Activated CD4-positive, alpha-beta T cell treated with anti-CD3 and anti-CD28 coated beads, Interleukin-10, Interleukin-2, amounts not matched to agents 100 ng/mL and 50 ng/mL, durations not matched to agents 16 hours and 8 hours (primary cell): ENCODE measurements at places on chromosomes 2 and 18.

DNA sequence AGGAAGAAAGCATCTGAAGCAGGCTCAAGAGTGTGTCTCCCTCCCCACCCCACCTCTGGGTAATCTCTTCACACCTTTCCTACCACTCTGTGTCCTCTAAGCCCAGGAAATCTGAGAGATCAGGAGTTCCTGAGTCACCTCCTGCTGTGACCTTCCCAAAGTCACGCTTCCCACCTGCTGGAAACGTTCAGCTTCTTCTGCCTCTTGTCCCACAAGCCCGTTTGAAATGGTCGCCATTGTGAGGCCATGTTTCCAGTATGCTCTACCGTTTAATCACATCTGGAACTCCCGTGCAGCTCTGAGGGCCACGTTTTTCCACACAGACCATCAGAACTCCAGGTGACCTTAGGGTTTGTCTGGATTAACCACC, 25.9 kb downstream of the GREB1 start:
- no peak for DNase-seq

DNA sequence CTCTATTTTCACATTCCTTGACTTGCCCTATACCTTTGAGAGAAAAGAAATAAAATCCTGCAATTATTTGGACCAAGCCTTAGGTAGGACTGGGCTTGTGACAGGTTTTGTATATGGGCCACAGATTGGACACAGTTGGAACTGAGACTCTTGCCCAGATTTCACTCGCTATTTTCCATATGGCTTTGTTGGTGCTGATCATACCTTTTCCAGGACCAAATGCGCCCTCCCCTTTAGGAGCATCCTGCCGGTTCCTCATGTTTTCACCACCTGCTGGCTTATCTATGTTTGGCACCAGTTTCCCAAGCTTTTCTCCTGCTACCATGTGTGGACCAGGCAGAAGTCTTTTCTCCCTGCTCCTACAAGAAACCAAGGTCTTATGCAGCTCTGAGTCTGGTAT, 494.9 kb downstream of the EPHA4 start:
- DNase-seq: no peak

DNA sequence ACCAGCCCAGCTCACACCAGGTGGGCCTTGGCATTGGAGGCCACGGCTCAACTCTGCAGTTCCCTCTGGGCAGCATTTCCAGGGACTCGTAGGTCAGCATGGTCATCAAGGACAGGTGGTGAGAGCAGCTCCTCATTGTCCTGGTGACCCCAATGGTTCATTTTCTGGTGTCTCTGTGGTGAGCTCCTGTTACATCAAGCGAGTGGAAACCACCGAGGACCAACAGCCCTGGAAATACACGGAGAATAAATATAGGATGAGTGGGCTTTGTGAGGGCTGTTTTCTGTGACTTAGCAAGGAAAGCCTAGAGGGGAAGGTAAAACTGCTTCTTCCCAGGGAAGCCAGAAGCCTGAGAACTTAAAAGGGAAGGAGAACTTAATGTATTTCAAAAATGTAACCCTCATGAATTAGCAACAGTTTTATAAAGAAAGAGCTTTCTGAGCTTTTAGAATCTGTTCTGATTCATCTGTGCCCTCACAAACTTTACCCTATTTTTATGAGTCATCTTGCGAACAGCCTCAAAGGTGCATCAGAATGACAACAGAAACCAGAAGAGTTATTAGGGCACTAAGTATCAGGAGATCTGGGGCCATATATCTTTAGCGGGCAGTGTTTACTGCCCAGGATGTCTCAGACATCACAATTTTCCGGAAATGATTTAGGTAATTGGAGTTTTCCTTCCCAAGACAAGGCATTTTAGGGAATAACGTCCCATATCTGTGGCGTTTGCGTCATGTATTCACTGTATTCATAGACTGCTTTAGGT, 18.7 kb downstream of the C2orf92 start:
- peak; percentile 80 for DNase-seq

- DNase-seq: no peak
Measured at GRCh38 chr18:34352385-34353163, 127.9 kb upstream of the NOL4 start.

- no peak for DNase-seq
Measured at GRCh38 chr2:160680974-160681373, 187.4 kb upstream of the RBMS1 start.

- DNase-seq: no peak
Measured at GRCh38 chr18:23883277-23883790, 131.2 kb upstream of the TTC39C start.

DNA sequence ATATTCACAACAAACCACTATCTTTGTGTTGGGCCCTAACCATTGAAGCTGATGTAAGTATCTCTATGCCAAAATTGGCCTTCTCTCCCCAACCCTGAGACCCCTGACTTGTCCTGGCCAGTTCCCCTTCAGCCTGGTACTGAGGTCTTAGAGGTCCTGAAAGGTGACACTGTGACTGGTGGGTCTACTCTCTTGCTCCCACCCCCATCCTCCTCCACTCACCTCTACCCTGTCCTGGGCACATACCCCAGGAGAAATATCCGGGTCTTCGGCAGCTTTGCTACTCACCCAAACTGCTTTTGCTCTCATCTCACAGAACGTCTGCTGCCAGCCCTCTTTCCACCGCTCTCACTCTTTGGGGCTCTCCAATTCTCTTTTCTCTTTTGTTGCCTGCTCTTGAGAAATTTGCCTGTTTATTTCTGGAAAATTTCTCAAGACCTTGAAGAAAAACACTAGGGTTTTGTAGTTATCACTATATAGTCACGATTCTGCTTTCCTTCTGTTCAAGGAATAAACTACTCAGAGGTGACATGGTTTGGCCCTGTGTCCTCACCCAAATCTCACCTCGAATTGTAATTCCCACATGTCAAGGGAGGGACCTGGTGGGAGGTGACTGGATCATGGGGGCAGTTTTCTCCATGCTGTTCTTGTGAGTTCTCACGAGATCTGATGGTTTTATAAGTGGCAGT, 133.8 kb upstream of the PKDCC start:
- no peak for DNase-seq

DNA sequence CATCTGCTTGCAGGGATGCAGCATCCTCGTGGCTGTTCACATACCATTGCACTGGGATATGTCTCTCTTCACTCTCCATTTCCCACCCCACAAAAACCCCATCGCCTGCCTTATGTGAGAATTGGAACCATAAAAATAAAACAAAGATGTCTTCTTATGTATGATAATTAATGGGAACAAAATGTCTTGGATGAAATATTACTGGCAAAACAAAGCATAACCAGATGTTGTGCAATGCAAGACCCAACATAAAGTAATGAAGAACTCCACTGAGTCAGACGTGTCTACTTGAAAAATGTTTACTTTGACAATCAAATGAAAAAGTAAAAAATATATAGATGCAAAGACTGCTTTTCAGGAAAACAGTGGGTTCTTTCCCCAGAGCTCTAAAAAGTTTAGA, 611.3 kb upstream of the SYT4 start:
- no peak for DNase-seq

GRCh38 chr18:23498877-23499276, 4.4 kb upstream of the RMC1 start:
- DNase-seq: peak; percentile 83

DNA sequence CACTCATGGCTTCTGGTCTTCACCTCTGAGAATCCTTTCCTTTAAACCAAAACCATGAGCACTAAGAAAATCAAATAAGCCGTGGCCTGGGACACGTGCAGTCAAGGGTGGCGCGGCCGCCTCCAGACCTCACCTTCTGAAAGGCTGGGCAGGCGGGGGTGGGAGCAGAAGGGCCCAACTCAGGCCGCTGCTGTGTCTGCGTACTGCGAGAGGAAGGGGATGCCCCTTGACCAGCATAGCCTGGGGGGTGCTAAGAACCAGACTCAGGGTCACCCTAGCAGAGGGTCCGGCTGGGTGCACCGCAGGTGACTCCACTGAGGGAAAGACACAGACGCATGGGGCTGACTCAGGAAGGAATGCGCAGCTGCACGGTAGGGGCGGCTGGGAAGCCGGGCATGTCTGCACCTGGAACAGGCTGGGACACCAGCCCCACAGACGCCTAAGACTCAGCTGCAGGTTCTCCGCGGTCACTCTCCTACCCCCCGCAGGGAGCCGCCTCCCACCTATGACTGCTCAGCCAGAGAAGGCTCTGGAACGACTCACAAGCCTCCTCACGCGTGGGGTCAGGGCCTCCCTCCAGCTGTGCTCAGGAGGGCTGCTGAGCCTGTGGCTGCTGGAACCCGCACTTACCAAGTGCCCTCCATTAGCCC, 432.4 kb upstream of the MYT1L start:
- DNase-seq: no peak

GRCh38 chr2:76808732-76809131, 713.4 kb downstream of the LRRTM4 start:
- DNase-seq: no peak

- DNase-seq: peak; percentile 38
Measured at GRCh38 chr2:64750001-64750816, 96.5 kb upstream of the SERTAD2 start.

- peak; percentile 31 for DNase-seq
Measured at GRCh38 chr2:73939419-73939818, 12.7 kb downstream of the DGUOK start.

GRCh38 chr2:95082477-95082876, 39.1 kb downstream of the MRPS5 start:
- DNase-seq: no peak

DNA sequence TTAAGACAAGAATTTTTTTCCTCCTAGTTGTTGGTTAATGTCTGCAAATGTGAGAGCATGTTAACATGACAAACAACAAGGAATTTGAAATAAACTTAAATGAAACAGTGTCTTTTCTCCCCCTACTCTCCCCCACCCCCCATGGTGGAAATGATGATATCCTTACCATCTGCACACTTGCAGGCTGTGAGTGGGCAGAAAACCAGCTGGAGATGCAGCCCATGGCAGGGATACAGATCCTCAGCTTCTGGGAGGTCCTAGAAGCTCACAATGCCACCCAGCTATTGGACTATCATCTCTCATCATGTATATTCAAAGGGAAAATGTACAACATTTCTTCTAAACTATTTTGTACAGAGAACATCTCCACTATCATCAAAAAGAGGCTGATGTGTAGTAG, 196.8 kb downstream of the SLC8A1 start:
- no peak for DNase-seq
